NCI-H2107 (cell line): ENCODE measurements at places on chromosomes 5 and 9.

GRCh38 chr9:90141723-90142122 is 500.9 kb downstream of the DIRAS2 start:
- DNase-seq, result no peak

DNA sequence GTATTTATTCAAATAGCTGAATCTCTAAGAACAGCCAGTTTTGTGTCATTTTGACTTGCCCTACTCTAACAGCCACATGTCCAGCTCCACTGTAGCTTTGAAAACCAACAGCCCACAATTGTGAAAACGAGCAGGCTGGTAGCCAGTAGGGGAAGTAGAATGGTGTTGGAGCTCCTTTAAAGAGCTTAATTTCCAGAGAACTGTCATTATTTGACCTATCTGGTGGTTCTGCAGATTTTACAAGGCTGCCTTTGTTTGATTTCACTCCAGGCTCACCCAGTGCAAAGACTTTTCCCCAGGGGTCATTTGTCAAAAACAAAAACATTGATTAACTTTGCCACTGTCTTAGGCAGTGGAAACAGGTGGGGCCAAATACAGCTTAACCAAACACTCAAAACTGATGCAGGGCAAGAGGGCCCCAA is 3.2 kb upstream of the PJA2 start:
- no peak for DNase-seq

DNA sequence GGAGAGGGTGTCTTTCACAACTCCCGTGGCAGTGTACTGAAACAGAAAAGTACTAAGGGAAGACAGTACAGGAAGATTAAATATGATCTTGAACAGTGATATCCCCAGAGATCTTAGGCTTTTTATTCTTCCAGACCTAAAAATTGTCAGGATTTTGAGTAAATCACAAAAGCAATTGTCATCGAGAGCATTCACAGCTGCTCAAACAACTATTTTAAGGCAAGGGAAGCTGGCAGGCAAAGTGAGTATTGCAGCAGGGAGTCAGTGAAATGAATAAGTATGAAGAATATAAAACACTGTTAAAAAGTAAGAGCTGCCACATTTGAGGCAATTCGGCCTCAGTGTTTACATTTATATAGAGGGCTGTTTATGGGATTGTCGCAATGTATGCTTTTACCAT is 479.0 kb downstream of the CAAP1 start:
- no peak for DNase-seq

- no peak for DNase-seq
Measured at GRCh38 chr9:18786196-18786595, 246.8 kb downstream of the SAXO1 start.

DNA sequence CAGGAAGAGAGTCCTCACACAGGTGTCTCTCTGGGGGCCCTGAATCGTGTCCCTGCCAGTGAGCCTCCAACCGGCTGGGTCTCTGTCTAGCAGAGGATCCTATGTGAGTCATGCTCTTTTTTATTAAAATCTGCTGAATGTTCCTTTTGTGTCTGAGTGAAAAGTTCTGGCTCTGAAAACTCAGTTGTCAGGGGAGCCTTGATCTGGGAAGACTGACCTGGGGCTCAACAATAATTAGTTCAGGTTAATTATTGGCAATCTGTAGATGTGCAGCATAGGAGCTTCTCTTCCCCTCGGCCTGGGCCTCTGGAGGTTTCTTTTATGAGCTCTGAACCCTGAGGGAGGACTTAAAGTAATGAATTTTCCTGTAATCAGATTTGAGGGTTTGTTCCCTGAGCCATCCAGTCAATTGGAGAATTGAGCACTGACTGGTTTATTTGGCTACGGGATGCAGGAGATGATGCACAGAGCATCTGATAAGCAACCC is 45.2 kb downstream of the ALG2 start:
- DNase-seq, result no peak
